ENCODE measurements at places on chromosomes 2 and 18. TPM values are rescaled to one million over a fixed set of nuclear protein-coding genes. Genes with fewer than 3 reads are reported as not detected.

GRCh38 chr2:94956797-94957391 is 68.6 kb upstream of the MAL start:
- no peaks in the 10 kb centered on the region for H3K4me1 ChIP-seq
- DNase-seq = peak; percentile 21
- H3K36me3 ChIP-seq = no peaks in the 10 kb centered on the region
- H3K27ac ChIP-seq = no peak overlapping the region

GRCh38 chr2:55932843-55933242 is 9.3 kb upstream of the EFEMP1 start:
- H3K4me1 ChIP-seq = no peaks in the 10 kb centered on the region
- H3K27me3 ChIP-seq = no peaks in the 10 kb centered on the region
- no peak overlapping the region for H3K4me3 ChIP-seq
- H3K36me3 ChIP-seq = no peaks in the 10 kb centered on the region

DNA sequence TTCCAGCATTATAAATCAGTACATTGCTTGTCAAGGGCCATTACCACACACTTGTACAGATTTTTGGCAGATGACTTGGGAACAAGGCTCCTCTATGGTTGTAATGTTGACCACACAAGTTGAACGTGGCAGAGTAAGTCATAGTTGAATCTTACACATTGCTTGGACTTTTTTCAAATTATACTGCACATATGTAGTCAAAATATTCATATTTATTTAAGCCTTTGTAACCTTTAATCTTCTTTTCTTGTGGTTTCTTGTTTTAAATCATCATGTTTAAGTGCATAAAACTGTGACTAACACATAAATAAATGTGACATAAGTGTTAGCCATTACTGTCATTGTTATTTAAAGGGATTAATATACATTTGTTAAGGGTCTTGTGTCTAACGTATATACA is 52.1 kb upstream of the EPB41L5 start:
- DNase-seq = no peak
- no peaks in the 10 kb centered on the region for H3K27me3 ChIP-seq
- no peaks in the 10 kb centered on the region for H3K4me1 ChIP-seq
- no peak overlapping the region for H3K4me3 ChIP-seq
- H3K36me3 ChIP-seq = peaks cover 71% of the 10 kb centered on the region

- H3K27me3 ChIP-seq = no peaks in the 10 kb centered on the region
- no peak for DNase-seq
- H3K27ac ChIP-seq = no peak overlapping the region
- no peaks in the 10 kb centered on the region for H3K4me1 ChIP-seq
- H3K4me3 ChIP-seq = no peak overlapping the region
- no peaks in the 10 kb centered on the region for H3K36me3 ChIP-seq
These were observed 291.8 kb upstream of the SESTD1 start for GRCh38 chr2:179556425-179556824.

GRCh38 chr18:63451799-63452660 is 24.7 kb upstream of the SERPINB5 start:
- no peaks in the 10 kb centered on the region for H3K4me1 ChIP-seq
- H3K4me3 ChIP-seq = no peak overlapping the region
- H3K27me3 ChIP-seq = no peaks in the 10 kb centered on the region
- no peaks in the 10 kb centered on the region for H3K36me3 ChIP-seq
- H3K27ac ChIP-seq = no peak overlapping the region
- DNase-seq = no peak

- no peaks in the 10 kb centered on the region for H3K27me3 ChIP-seq
- DNase-seq = no peak
- no peaks in the 10 kb centered on the region for H3K4me1 ChIP-seq
- H3K27ac ChIP-seq = no peak overlapping the region
- H3K36me3 ChIP-seq = no peaks in the 10 kb centered on the region
- no peak overlapping the region for H3K4me3 ChIP-seq
These were observed 50.9 kb upstream of the MAPK4 start for GRCh38 chr18:50509012-50509411.

GRCh38 chr2:54455131-54455562 is 980 bp upstream of the SPTBN1 start:
- H3K4me1 ChIP-seq = peaks cover 18% of the 10 kb centered on the region
- H3K27me3 ChIP-seq = peaks cover 17% of the 10 kb centered on the region
- DNase-seq = no peak
- no peaks in the 10 kb centered on the region for H3K36me3 ChIP-seq
- no peak overlapping the region for H3K27ac ChIP-seq

DNA sequence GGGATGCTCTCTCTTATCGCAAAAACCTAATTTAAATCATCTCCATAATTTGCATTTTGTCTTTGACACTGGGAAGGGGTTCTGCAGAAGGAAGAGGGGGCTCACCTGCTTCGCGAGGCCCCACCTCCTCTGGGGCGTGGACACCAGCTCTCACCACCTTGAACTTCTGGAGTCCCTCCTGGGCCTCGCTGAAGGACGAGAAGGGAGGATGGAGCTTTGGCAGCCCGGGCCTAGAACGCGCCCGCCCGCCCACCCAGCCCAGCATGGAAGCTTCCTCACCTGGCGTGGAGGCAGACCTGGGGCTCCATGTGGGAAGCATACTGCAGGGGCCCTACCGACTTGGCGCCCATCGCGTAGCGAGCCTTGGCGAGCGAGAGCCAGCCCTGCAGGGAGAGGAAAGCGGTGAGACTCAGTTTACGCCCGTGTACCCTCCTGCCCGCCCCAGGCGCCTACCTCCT is 1.1 kb upstream of the IMP4 start:
- DNase-seq = no peak

DNA sequence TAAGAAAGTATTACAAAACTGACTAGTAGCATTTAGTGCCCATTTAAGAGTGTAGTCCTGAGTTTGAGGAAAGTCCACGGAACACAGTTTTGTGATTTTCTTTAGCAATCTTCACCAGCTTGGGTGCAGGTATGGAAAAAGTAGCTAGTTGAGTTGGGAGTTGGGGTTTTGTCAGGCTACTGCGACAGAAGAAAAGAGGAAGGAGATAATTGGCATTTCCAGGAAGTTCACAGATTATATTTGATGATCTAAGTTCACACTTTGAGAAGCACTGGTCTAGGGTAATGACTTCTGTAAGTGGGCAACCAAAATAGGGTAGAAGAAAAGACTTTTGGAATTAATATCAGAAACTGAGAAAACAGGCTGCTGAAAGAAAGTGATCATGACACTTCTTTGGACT is 52.1 kb downstream of the VIL1 start:
- H3K27me3 ChIP-seq = no peaks in the 10 kb centered on the region
- DNase-seq = no peak
- H3K27ac ChIP-seq = no peak overlapping the region
- H3K4me1 ChIP-seq = peaks cover 3% of the 10 kb centered on the region
- H3K36me3 ChIP-seq = peaks cover 20% of the 10 kb centered on the region

DNA sequence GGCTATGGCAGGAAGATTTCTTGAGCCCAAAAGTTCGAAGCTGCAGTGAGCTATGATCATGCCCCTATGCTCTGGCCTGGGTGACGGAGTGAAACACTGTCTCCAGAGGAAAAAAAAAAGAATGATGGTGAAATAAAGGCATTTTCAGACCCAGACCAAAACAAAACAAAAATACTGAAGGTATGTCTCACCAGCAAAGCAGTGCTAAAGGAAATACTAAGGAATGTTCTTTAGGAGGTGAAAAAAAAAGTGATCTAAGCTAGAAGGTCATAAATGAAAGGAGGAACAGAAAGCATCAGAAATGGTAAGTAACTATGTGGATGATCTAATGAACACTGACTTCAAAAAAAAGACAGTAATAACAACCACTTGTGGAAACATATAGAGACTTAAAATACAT is 18.7 kb downstream of the SS18 start:
- no peak overlapping the region for H3K27ac ChIP-seq
- H3K36me3 ChIP-seq = peaks cover 33% of the 10 kb centered on the region

DNA sequence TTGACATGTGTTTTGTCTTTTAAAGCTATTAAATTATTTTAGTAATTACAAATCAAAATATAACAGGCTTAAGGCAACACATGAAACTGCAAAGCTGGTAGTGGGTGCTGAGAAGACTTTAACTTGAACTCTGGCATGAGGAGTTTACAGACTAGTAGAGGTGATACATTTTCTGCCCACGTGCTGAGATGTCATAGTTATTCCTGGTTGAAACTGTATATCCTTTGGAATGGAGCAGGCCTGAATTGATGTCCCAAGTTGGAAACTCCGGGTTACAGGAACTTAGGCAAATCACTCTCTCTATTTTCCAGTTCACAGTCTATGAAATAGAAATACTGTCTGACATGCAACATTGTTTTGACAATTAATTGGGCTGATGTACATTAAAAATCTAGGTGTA is 177.1 kb upstream of the NOL4 start:
- no peaks in the 10 kb centered on the region for H3K36me3 ChIP-seq
- H3K27me3 ChIP-seq = no peaks in the 10 kb centered on the region
- H3K4me3 ChIP-seq = no peak overlapping the region
- no peak overlapping the region for H3K27ac ChIP-seq
- DNase-seq = no peak
- H3K4me1 ChIP-seq = no peaks in the 10 kb centered on the region

DNA sequence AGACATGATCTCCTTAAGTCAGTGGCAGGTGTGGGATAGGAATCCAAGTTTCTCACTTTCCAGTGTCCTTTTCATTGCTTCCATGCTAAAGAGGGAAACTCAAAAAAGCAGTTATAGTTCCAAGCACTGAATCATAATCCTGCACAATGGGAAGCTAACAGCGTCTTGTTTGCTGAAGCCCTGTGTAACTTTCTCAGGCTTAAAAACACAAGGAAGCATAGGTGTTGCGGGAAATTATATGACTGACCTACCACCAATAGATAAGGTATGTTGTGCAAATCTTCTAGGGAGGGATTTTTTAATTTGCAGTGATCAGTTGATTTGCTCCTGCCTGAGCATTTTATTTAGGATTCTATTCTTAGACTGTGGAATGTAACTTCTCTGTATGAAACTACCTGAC is 250.9 kb downstream of the MYO3B start:
- no peak for DNase-seq
- no peak overlapping the region for H3K4me3 ChIP-seq
- no peaks in the 10 kb centered on the region for H3K4me1 ChIP-seq
- no peaks in the 10 kb centered on the region for H3K27me3 ChIP-seq
- H3K27ac ChIP-seq = no peak overlapping the region

DNA sequence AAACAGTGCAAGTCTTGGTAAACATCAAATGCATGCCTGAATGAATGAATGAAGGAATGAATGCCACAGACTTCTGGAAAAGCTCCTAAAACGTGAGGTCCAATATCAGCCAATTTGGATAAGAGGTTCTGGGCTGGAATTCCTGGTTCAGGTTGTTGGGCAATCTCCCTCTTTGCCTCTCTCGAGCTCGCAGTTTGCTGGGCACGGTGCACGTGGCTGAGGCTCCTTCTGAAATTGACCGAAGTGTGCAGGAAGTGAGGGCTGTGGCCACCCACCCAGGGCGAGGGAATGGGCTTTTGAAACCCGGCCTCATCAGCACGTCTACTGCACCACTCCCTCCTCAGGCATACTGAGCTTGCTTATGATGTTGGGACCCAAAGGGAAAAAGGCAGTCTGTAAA is 288.8 kb upstream of the HS6ST1 start:
- no peak overlapping the region for H3K4me3 ChIP-seq
- no peaks in the 10 kb centered on the region for H3K36me3 ChIP-seq
- no peak for DNase-seq
- no peaks in the 10 kb centered on the region for H3K27me3 ChIP-seq
- H3K4me1 ChIP-seq = no peaks in the 10 kb centered on the region

- H3K36me3 ChIP-seq = peaks cover 36% of the 10 kb centered on the region
- H3K4me3 ChIP-seq = no peak overlapping the region
- peaks cover 37% of the 10 kb centered on the region for H3K4me1 ChIP-seq
- DNase-seq = no peak
- H3K27ac ChIP-seq = no peak overlapping the region
- H3K27me3 ChIP-seq = no peaks in the 10 kb centered on the region
These were observed 14.4 kb downstream of the ARID5A start for GRCh38 chr2:96550787-96551604.

GRCh38 chr2:205775097-205775877 is 93.0 kb downstream of the NRP2 start:
- H3K4me1 ChIP-seq = no peaks in the 10 kb centered on the region
- H3K27me3 ChIP-seq = no peaks in the 10 kb centered on the region
- DNase-seq = no peak
- no peak overlapping the region for H3K27ac ChIP-seq

GRCh38 chr18:49250816-49251388 is 209.5 kb downstream of the DYM start:
- no peaks in the 10 kb centered on the region for H3K27me3 ChIP-seq
- no peak for DNase-seq
- no peak overlapping the region for H3K4me3 ChIP-seq
- no peak overlapping the region for H3K27ac ChIP-seq
- H3K4me1 ChIP-seq = no peaks in the 10 kb centered on the region
- no peaks in the 10 kb centered on the region for H3K36me3 ChIP-seq

Gene TLX2
- 0.53 TPM for total RNA-seq

Gene TXNDC2
- not detected for total RNA-seq

Gene TMBIM1
- total RNA-seq = 144 TPM

Gene ABCG5
- total RNA-seq = not detected

Gene HOXD11
- not detected for total RNA-seq

Gene CAPN14
- total RNA-seq = 0.61 TPM

Gene ZAP70
- 419 TPM for total RNA-seq

Gene PTPRN
- not detected for total RNA-seq

Gene PNPT1
- total RNA-seq = 26.5 TPM

Gene C2orf78
- total RNA-seq = not detected

Gene FEZ2
- total RNA-seq = 13.4 TPM

Data from CD4-positive, alpha-beta memory T cell (primary cell).